ENCODE measurements at places on chromosomes 6 and 20.

DNA sequence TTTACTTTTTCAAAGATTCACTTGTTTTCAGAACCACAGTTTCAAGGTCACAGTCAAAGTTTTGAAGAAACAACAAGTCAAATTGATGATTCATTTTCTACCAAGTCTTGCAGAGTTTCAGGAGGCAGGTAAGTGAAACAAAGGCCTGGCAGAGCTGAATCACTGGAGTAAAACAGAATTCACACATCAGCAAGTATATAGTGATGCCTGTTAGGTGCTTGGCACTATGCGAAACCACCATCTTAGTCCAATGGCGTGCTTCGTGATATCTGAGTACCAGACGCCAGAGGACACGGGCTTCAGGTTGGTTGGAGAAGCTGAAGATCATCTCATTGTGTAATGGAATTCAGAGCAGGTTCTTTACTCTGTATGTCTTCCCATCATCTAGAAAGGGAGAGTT, 75.9 kb downstream of the RTN4IP1 start:
- no peak for DNase-seq

GRCh38 chr6:89239338-89239737, 22.2 kb upstream of the GABRR1 start:
- no peak for DNase-seq

DNA sequence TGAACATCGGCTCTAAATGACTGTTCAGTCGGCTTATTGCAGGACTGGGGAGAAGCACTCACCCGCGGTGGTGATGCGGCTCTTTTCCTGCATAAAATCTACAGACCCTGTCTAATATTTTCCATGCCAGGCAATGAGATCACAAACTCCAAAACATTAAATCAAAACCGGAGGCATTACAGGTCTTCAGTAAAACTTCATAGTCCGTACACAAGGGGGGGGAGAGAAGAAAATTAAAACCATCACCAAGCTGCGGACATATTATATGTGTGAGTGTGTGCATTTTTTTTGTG, 6.3 kb upstream of the PAX1 start:
- no peak for DNase-seq

GRCh38 chr20:10789386-10789785, 115.6 kb upstream of the JAG1 start:
- DNase-seq, result no peak

DNA sequence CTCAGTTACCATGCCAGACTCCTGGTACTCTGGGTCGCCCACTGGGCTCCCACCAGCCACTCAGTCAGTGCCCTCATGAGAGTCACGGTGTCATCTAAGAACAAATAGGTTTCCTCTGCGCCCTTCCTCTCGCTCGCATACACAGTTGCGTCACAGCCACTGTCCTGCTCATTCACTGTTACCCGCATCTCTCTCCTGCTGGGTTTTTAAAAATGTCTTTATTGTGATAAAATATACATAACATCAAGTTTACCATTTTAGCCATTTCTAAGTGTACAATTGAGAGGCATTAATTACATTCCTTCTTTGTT, 4.0 kb downstream of the TEAD3 start:
- DNase-seq, result no peak

GRCh38 chr20:58706150-58706892, 13.7 kb downstream of the NPEPL1 start:
- DNase-seq, result no peak

DNA sequence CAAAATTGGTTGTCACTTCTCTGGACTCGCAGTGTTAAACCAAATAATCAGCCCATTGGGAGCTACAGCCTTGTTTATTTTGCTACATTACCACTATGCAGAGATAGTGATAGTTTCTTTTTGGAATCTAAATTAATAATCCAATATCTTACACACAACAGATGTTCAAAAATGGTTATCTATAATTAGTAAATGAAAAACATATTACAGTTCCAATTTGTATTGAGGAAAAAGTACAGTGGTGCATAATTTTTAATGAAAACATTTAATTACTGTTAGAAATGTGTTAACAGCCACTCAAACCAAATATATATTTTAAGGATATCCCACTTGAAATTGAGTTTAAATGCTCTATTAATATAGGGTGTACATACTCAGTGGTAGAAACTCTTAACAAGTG, 327.3 kb upstream of the MARCKS start:
- no peak for DNase-seq

Data from right cardiac atrium (tissue), 5 donors.